Right lobe of liver (tissue), 6 donors: ENCODE measurements at places on chromosomes 13 and 19.

DNA sequence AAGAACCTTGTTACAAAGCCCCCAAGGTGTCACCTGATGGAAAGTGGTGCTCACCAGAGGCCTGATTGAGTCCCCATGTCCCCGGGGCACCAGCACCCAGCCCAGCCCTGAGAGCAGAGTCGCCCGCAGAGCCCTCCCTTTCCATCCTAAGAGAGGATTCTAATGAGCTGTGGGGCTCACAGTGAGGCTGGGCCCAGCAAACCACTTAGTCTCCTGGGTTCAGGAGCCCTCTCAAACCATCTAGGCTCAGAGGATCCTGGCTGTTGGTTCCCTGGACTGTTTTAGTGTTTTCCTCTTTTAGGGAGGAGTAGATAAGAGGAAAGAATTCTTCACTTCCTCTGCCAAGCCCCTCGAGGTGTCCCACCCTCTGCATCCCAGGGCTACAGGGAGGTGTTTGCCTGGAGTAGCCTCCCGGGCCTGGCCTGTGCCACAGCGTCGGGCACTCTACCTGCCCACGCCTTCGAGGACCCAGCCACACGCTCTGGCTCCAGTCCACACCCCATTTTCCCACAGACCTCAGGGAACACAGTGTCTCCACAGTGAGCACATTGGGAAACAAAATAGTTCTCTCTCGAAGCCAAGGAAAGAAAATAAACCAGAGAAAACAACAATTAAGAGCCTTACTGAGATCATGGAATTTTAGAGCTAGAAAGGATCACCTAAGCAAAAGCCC is 34.4 kb downstream of the DHRS12 start:
- no peak for DNase-seq
- no peak overlapping the region for H3K4me3 ChIP-seq
- H3K27ac ChIP-seq, result no peak overlapping the region

- H3K4me3 ChIP-seq, result no peak overlapping the region
- H3K27ac ChIP-seq, result no peak overlapping the region
- H3K4me1 ChIP-seq, result no peaks in the 10 kb centered on the region
- no peaks in the 10 kb centered on the region for H3K27me3 ChIP-seq
- no peaks in the 10 kb centered on the region for H3K36me3 ChIP-seq
Measured at GRCh38 chr13:47144782-47145181, 247.9 kb upstream of the HTR2A start.

DNA sequence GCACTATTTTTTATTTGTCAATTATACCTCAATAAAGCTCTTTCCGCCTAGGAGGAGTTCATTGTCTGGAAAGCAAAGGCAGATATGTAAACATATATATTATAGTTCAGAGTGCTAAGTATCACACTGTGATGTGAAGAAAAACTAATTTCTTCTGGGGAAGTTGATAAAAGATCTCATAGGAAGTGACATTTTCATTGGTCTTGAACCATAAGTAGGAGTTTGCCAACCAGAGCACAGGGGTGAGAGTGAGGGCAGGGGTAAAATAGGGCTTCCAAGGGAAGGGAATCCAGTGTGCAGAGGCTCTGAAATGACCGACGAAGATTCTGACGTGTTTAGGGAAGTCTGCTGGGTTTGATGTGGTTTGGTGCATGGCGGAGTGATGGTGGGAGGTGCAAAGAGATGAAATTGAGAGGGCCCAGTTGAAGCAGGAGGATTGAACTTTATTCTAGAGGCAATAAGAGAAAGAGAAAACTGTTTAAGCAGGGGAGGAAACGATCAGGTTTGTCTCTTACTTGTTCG is 780 bp upstream of the GTF2F2 start:
- H3K36me3 ChIP-seq, result no peaks in the 10 kb centered on the region
- H3K27me3 ChIP-seq, result no peaks in the 10 kb centered on the region
- H3K4me1 ChIP-seq, result no peaks in the 10 kb centered on the region
- no peak overlapping the region for H3K27ac ChIP-seq

GRCh38 chr13:23754506-23754905 is 134.7 kb downstream of the MIPEP start:
- DNase-seq, result no peak
- no peak overlapping the region for H3K4me3 ChIP-seq
- H3K27ac ChIP-seq, result no peak overlapping the region
- no peaks in the 10 kb centered on the region for H3K4me1 ChIP-seq
- H3K36me3 ChIP-seq, result no peaks in the 10 kb centered on the region

GRCh38 chr19:1406774-1407527 is 435 bp upstream of the DAZAP1 start:
- H3K4me3 ChIP-seq, result peak overlapping the region; percentile 60
- no peaks in the 10 kb centered on the region for H3K36me3 ChIP-seq
- peak; percentile 99 for DNase-seq
- no peaks in the 10 kb centered on the region for H3K27me3 ChIP-seq

GRCh38 chr13:104106705-104107393 is 1040.6 kb upstream of the SLC10A2 start:
- no peak overlapping the region for H3K27ac ChIP-seq
- H3K4me1 ChIP-seq, result no peaks in the 10 kb centered on the region
- no peak overlapping the region for H3K4me3 ChIP-seq
- H3K36me3 ChIP-seq, result no peaks in the 10 kb centered on the region

DNA sequence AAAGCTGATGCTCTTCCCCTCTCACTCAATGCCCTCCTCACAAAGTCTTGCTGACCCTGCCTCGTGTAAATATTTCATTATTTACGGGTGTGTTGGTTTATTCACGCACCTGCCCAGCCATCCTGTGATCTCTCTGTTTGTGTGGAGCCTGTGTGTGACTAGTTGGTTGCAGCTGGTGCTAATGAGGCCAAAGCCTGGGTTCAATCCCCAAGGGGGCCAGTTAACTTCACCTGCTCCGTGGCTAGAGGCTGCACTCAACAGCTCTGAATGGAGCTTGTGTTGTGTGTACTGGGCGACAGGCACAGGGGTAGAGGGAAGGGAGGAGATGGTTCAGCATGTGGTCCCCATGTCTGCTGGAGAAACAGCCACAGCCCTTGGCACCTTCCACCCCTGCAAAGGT is 109.5 kb downstream of the DNAJC15 start:
- no peaks in the 10 kb centered on the region for H3K36me3 ChIP-seq
- no peaks in the 10 kb centered on the region for H3K4me1 ChIP-seq
- no peak for DNase-seq

- DNase-seq, result no peak
- no peak overlapping the region for H3K27ac ChIP-seq
- no peaks in the 10 kb centered on the region for H3K27me3 ChIP-seq
- no peak overlapping the region for H3K4me3 ChIP-seq
- no peaks in the 10 kb centered on the region for H3K4me1 ChIP-seq
Measured at GRCh38 chr19:31316201-31316951, 32.9 kb downstream of the TSHZ3 start.

DNA sequence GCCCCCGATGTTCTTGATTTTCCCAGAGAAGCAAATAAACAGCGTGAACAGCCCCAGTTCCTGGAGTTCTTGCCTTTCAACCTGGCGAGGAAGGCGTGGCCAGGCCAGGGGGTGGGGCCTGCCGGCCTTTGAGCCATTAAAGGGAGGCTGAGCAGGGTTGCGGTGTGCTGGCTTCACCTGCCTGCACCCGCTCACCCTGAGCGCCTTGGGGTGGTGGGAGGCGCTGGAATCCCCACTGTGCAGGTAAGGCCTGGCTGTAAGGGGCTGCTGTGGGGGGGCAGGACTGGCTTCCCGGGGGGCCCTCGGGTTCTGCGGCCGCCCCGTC is 2.7 kb upstream of the MISP start:
- H3K27ac ChIP-seq, result no peak overlapping the region
- H3K27me3 ChIP-seq, result no peaks in the 10 kb centered on the region
- no peak for DNase-seq
- H3K36me3 ChIP-seq, result no peaks in the 10 kb centered on the region
- no peak overlapping the region for H3K4me3 ChIP-seq
- H3K4me1 ChIP-seq, result no peaks in the 10 kb centered on the region
